ENCODE measurements at places on chromosomes 3 and 15.
A peak's percentile ranks its signal among the peaks of the same experiment; 100 is the strongest.

GRCh38 chr3:15521573-15521965 lies at the start of gene COLQ:
Gene COLQ (minus strand): TSS chr3:15521706. CDS start chr3:15521625, 81 bp downstream.
- no peak for DNase-seq

- DNase-seq = no peak
Measured at GRCh38 chr3:11452885-11453847, 181.0 kb downstream of the ATG7 start.

DNA sequence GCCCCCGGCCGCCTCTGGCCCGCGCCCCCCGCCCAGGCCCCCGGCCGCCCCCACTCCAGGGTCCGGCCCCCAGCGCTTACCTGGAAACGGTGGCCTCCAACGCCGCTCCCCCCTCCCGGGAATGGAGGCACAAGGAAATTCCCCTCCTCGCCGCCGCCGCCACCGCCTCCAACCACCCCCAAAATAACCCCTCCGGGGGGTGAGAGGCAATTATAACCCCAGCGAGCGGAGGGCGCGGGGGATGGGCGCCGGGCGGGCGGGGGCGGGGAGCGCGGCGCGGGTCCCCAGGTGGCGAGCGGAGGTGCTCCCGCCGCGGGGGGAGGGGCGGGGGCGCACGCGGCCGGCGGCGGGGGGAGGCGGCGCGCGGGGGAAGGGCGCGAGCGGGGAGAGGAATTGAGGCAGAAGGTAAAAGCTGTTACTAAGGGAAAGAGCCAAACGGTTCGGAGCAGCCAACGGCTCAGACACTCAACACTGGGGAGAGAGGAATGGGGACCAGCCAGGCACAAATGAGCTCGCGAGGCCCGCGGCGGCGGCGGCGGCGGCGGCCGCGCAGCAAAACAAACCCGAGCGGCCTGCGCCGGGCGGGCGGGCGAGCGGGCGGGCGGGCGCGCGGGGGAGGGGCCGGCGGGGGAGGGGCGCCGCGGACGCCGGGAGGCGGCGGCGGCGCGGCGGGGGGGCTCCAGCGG lies at the start of gene TBL1XR1:
TBL1XR1 (minus strand) TSS at position 442 of the 686 bp plus-strand sequence. CDS start 132,505 bp downstream, outside the sequence.
- peak; percentile 96 for DNase-seq

DNA sequence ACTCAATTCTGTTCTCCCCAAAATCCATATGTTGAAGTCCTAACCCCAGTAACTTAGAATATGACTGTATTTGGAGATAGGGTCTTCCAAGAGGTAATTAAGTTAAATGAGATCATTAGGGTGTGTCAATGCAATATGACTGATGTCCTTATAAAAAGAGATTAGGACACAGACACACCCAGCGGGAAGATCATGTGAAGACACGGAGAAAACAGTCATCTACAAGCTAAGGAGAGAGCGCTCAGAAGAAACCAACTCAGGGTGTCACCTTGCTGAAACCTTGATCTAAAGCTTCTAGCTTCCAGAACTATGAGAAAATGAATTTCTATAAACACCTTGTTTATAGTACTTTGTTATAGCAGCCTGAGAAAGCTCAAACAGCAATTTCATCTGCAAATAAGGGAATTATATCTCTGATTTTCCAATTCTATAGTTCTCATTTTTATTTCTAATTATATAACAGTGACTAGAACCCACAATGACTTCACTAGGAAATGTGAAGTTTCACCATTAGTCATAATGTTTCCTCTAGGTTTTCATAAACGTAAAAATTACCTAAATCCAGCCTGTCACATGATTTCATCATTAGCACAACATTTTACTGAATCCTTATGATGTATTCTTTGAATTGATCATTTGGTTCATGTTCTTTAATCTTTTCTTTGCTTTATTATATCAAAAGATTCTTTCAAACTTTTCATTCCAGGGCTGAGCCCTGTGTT lies 459.1 kb upstream of the MDFIC2 start:
- no peak for DNase-seq

GRCh38 chr3:24562895-24563294 lies 68.2 kb upstream of the THRB start:
- no peak for DNase-seq

DNA sequence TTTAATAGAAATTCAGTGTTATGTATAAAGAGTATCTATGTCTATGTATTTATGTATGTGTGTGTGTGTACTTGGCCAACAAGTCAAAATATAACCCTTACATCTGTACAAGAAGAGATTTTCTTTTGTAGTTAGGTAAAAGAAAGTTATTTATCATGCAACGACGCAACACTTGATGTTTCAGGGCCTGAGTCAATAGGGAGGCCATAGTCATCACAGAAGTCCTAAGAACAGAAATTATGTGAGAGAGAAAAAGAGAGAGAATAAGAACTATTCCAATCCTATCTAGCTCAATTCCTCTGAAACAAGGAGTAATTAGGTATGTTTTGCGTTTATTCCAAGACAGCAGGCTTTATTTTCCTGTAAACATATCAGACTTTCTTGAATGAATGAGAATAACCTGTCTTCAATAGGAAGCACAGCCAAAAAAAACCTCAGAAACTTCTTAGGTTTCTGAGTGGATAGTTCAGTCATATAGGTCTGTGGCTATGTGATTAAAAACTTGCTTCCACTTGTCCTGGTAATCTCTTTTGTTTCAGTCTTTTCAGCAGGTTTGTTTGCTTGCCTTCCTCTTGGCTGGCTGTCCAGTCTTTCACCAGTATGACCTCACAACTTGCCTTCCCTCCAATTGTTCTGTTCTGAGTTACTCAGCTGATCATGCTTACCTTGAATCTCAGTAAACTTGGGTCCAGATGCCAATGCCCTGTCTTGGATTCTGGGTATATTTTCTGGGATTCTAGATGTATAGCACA lies 382.4 kb upstream of the GBE1 start:
- no peak for DNase-seq

DNA sequence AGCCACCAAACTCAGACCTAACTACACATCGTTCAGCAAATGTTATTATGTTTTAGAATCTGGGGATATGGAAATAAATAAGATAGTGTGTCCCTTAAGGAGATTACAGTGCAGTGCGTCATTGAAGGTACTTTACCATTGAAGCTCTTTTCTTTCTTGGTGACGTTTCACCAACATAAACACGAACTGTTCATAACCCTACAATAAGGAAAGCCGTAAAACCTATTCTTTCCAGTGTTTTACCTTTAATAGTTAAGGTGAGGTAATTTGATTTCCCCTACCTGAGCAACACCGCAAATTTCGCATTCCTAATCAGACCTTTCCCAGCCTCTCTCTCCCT lies 826 bp downstream of the CCDC66 start:
- no peak for DNase-seq

GRCh38 chr3:16533928-16534574 lies 20.6 kb upstream of the RFTN1 start:
- peak; percentile 35 for DNase-seq
